ENCODE measurements at places on chromosomes 5 and 9.
A peak's percentile ranks its signal among the peaks of the same experiment; 100 is the strongest.

GRCh38 chr9:91994422-91994821, 44.4 kb upstream of the ROR2 start:
- no peak for DNase-seq
- H3K27ac ChIP-seq: no peak overlapping the region
- no peak overlapping the region for H3K4me3 ChIP-seq
- H3K4me1 ChIP-seq: no peaks in the 10 kb centered on the region
- H3K27me3 ChIP-seq: no peaks in the 10 kb centered on the region

GRCh38 chr5:77751328-77752023, 24.7 kb downstream of the TBCA start:
- no peaks in the 10 kb centered on the region for H3K27me3 ChIP-seq
- H3K4me1 ChIP-seq: peaks cover 9% of the 10 kb centered on the region
- no peak overlapping the region for H3K27ac ChIP-seq
- peak; percentile 86 for DNase-seq
- no peak overlapping the region for H3K4me3 ChIP-seq

DNA sequence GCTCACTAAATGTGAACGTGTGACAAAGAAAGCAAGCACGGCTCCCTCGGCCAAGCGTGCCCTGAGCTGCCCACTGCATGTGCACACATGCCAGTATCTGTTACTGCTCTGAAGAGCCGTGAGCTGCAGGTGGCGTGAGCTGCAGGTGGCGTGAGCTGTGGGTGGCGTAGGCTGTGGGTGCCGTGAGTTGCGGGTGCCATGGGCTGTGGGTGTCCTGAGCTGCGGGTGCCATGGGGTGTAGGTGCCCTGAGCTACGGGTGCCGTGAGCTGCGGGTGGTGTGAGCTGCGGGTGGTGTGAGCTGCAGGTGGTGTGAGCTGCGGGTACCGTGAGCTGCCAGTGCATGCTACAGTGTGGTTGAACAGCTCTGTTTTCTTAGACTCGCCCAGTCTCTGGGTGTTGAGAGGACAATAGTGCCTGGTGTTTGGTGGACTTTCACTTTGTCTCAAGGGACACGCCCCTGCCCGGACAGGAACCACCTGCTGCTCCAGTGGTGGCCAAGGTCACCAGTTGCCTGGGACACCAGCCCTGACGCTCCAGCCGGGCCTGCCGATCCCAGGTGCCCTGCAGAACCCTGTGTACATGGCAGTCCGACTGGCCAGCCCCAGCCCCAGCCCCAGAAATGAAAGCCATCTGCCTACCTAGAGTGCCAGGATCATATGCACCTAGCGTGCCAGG, 6.7 kb downstream of the CCDC187 start:
- no peaks in the 10 kb centered on the region for H3K36me3 ChIP-seq
- H3K4me3 ChIP-seq: no peak overlapping the region
- no peaks in the 10 kb centered on the region for H3K4me1 ChIP-seq
- H3K27ac ChIP-seq: no peak overlapping the region
- DNase-seq: peak; percentile 47

- no peaks in the 10 kb centered on the region for H3K27me3 ChIP-seq
- peak; percentile 60 for DNase-seq
- no peak overlapping the region for H3K4me3 ChIP-seq
- no peaks in the 10 kb centered on the region for H3K4me1 ChIP-seq
- no peaks in the 10 kb centered on the region for H3K36me3 ChIP-seq
- no peak overlapping the region for H3K27ac ChIP-seq
Observed at GRCh38 chr5:33073881-33074327, 362.8 kb downstream of the NPR3 start.

DNA sequence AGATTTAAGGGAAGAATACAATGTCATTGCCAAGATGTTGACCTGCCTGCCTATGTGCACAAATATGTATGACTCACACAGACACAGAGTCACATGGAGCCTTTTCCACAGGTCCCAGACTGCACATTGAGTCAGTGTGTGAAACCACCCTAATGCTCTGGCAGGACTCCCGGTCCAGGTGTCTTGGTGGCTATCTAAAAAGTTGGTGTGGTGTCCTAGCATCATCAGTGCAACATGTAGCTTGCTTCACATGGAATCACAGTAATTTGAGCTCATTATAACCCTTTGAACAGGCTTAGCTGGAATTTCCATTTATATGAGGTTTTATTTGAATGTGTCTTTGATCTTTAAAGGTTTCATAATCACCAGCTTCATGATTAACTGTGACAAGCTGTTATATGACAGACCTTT, 10.7 kb downstream of the IFNA5 start:
- H3K36me3 ChIP-seq: no peaks in the 10 kb centered on the region
- no peaks in the 10 kb centered on the region for H3K4me1 ChIP-seq
- no peak overlapping the region for H3K27ac ChIP-seq
- DNase-seq: peak; percentile 69

GRCh38 chr5:17355586-17356346, 138.3 kb downstream of the BASP1 start:
- DNase-seq: no peak
- no peak overlapping the region for H3K27ac ChIP-seq
- H3K36me3 ChIP-seq: no peaks in the 10 kb centered on the region
- no peak overlapping the region for H3K4me3 ChIP-seq
- peaks cover 4% of the 10 kb centered on the region for H3K4me1 ChIP-seq
- H3K27me3 ChIP-seq: no peaks in the 10 kb centered on the region

- H3K27ac ChIP-seq: no peak overlapping the region
- H3K36me3 ChIP-seq: no peaks in the 10 kb centered on the region
- H3K4me1 ChIP-seq: peaks cover 4% of the 10 kb centered on the region
Observed at GRCh38 chr9:92179286-92180001, 64.2 kb upstream of the SPTLC1 start.
